Activated T-helper 9 cell treated with anti-CD3 and anti-CD28 coated beads, Interleukin-2, amount 50 U/mL, for 16 hours (primary cell): ENCODE measurements at places on chromosomes 12 and 14.

GRCh38 chr12:27388650-27389049 is 56.0 kb downstream of the BMAL2 start:
- no peak for DNase-seq

GRCh38 chr12:31715283-31715825 is 13.5 kb downstream of the AMN1 start:
- DNase-seq: no peak

DNA sequence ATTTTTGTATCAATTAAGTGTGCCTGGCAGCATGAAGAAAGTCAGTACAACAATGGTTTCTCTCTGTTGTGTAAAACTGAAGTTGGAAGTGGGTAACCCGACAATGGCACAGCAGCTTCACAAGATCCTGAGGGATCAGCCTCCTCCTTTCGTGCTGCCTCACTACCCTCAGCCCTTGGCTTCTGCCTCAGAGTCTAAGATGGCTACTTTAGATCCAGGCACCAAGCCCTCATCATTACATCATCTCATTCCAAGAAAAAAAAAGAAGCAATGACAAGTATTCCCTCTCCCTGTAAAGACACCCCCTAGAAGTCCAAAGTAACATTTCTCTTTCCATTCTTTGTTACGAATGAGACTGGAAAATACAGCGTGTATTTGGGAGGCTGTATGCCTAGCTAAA is 92.6 kb downstream of the DNAI7 start:
- no peak for DNase-seq

DNA sequence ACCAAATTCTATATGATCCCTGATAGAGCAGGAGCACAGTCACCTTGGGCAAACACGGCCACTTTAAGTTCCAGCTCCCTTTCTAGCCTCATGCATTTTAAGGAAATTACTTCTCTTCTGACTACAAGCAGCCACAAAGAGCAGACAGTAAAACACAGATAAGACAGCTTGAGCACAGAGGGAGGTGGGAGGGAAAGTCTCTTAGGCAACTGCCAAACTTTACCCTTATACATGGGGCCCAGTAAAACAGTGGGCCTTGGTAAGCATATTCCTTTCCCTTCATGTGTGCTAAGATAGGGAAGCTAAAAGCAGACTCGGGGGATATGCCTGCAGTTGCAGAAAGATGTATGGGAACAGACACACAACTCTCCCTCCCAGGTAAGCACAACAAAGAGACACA is 235.9 kb downstream of the CPNE8 start:
- no peak for DNase-seq

GRCh38 chr14:101025696-101026095 is 122.2 kb upstream of the RTL1 start:
- no peak for DNase-seq

- no peak for DNase-seq
Measured at GRCh38 chr14:102661614-102662013, 69.2 kb downstream of the RCOR1 start.

- DNase-seq: no peak
Measured at GRCh38 chr14:42370056-42370455, 763.4 kb downstream of the LRFN5 start.

DNA sequence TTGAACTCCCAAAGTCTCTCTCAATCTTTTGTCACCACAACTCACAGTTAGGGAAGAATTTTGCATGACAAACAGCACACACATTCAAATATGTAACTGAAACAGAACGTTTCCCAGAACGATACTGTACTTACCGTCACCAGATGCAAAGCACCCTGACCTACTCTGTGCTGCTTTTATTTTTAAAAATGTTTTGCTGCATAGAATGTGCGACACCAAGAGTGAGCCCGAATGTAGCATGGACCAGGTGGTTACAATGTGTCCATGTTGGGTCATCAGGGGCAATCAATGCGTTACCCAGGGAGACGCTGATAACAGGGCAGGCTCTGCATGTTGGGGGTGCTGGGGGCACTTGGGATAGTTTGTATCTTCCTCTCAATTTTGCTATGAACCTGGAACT is 14.6 kb upstream of the EIF5 start:
- DNase-seq: no peak

DNA sequence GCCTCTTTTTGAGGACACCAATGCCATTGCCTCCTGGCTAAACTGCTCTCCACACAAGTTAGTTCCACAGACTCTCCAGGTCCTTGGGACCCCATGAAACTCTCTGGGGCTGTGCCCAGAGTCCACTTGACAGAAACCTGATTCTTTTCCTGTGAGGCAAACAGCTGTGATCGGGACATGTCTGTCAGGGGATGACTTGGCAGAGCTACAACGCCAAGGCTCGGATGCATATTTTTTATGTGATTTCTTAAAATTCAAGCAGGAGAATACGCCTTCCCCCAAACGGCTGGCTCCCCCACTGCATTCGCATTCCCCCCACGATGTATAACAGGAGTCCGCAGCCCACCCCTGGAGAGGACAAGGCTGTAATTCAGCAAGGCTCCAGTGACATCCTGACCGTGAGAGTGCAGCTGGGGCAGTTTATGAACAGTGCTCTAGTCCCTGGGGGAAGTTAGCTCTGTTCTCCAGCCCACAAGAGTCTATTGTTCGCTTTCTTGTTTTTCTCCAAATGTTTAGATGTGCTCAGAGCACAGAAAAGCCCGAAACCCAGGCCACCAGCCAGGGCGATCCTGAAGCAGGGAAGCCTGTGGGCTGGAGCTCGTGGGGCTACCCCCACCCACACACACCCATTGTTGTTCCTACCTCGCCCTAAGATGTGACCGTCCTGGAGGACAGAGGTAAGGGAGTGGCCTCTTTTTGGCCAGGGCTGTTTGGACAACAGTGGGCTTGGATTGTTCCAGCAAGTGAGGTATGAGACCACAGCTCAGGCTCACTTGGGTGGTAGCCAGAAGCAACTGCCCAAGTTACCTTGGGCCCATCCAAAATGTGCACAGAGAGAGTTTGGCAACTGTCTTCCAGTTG is 159.5 kb downstream of the ZFP36L1 start:
- DNase-seq: no peak

GRCh38 chr12:75087654-75088053 is 122.0 kb downstream of the KCNC2 start:
- no peak for DNase-seq

DNA sequence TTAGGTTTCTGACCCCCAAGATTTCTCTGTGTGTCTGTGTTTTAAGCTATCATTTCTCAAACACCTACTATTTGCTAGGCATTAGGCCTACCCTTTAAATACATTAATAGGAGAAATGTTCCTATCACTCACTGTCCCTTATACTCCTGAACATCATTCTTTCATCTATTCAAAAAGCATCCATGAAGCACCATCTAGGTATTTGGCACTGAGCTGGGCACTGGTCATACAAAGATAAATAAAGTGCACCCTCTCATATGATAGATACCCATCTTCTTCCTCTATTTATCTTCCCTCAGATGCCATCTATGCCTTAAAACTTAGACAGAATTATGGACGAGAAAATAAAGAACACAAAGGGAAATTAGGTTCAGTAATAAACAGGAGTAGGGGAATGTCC is 20.4 kb downstream of the SIX1 start:
- DNase-seq: no peak

- no peak for DNase-seq
Measured at GRCh38 chr12:103640410-103640809, 53.3 kb downstream of the STAB2 start.

DNA sequence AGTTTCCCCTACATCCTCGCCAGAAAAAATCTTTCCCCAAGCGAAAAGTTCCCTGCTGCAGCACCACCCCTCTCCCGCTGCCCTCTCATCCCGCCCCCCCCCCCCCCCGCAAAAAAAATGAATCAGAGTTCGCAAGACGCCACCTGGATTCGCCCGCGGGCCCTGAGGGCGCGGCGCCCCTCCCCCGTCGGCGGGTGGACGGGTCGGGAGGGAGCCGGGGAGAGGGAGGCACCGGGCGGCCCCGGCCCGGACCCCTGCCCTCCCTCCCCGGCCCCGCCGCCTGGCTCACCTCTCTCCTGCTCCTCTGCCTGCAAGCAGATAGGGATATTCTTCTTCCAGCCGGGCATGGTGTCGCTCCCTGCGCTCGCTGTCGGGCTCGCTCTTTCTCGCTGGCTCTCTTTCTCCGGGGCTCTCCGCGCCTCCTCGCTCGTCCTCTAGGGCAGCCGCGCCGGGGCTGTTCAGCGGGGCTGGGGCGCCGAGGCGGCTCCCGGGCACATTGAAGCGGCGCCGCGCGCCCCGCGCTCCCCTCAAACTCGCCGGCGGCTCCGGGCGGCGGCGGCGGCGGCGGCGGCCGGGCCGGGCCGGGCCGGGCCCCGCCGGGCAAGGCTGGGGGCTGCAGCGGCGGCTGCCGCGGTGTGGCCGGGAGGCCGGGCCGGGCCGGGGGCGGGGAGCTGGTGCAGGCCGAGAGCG is 200.3 kb upstream of the CAND1 start:
- no peak for DNase-seq

- DNase-seq: no peak
Measured at GRCh38 chr14:54803396-54803795, 99.2 kb downstream of the GCH1 start.

DNA sequence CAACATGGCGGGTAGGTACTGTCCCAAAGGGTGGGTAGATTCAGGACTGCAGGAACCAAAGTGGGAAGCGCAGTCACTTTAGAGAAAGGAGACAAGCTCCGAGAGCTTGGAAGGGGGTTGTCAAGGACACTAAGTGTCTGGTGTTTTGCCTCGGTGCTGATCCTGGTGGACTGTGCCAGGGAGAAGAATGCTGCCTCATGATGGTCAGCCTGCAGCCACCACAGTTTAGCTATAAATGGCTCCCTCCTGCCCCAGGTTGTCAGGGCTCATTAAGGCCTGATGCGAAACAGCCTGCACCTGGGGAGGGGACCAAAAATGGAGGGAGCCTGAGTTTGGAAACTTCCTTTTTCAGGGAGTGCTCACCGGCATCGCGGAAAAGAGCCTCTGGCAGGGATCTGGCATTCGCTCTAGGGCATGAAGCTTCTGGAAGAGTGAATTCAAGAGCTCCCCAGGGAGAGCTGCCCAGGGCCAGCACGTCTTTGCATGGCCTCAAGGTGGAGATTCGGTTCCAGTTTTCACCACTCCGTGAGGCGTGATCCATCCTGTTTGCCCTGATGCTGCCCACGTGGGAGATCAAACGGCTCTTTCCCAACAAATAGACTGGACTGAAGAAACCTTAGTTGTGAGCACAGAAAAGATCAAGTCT is 164.0 kb downstream of the FOXN3 start:
- DNase-seq: no peak

DNA sequence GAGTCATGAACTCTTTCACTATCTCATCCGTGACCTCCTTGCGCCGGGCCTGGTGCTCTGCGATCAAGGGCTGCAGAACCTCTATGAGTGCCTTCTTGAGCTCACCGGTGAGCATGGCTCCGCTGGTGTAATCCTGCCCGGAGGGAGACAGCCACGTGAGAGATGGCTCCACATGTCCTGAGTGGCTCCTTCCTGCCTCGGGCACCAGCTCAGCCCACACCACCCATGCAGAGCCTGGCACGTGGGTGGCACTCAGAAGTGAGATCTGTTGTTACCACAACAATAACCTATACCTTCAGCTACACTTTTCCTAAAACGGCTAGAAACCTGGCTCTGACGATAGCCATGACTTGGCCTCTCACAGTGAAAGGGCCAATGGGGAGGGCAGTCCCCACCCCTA is 11.8 kb downstream of the SLC25A47 start:
- DNase-seq: no peak

DNA sequence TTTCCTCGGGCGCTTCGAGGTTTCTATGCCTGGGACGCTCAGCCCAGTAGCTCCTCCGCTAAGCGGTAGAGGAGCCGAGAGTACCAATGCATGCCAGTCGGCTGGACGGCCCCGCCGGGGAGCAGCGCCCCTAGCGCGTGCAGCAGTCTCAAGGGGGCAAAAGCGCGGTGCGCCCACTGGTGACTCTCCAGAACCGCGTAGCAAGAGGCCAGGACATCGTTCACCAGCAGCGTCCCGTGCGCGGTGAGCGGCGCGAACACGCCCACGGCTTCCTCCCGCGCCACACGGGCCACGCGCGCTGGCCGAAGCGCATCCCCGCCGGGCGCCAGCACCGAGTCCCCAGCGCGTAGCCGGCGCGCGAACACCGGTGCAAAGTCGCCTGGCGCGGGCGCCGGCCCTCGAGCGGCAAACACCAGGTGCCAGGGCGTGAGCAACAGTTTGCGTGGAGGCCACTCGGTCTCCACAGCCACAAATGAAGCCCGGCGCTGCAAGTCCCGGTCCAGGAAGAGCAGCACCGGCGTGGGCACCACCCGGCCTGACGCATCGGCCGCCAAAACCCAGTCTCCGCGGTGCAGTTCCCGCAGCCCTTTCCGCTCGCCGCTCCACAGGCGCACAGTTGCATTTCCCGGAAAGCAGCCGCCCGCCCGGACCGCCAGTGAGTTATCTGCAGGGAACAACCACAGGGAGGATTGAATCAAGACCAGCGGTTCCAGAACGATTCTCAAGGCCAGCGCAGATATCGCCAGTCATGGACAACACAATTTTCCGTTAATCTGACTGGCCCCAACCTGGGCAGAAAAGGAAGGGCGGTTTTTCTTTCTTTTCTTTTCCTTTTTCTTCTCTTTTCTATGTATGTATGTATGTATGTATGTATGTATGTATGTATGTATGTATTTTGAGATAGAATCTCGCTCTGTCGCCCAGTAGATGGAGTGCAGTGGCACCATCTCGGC is 4.5 kb downstream of the DHH start:
- no peak for DNase-seq

- no peak for DNase-seq
Measured at GRCh38 chr14:78403278-78403815, 233.2 kb downstream of the NRXN3 start.

- DNase-seq: peak; percentile 71
Measured at GRCh38 chr14:93977790-93978581, 1.6 kb upstream of the ASB2 start.

DNA sequence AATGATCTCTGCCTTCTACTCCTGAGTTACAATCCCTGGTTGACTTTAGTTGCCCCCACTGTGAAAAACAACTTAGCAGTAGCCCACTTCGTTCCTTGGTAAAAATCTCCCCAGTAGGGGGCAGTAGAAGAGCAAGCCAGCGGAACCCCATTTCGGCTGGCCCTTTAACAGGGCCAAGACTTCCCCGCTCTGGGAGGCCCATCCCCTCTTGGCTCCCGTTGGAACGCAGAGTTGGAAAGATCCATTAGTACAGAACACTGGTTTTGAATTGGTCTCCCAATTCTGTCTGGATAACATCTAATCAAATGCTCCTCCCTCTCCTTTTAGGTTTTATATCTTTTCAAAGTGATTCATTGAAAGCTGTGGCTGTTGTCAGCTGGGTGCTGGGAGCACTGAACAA is 1133.3 kb downstream of the BCL11B start:
- DNase-seq: peak; percentile 37

DNA sequence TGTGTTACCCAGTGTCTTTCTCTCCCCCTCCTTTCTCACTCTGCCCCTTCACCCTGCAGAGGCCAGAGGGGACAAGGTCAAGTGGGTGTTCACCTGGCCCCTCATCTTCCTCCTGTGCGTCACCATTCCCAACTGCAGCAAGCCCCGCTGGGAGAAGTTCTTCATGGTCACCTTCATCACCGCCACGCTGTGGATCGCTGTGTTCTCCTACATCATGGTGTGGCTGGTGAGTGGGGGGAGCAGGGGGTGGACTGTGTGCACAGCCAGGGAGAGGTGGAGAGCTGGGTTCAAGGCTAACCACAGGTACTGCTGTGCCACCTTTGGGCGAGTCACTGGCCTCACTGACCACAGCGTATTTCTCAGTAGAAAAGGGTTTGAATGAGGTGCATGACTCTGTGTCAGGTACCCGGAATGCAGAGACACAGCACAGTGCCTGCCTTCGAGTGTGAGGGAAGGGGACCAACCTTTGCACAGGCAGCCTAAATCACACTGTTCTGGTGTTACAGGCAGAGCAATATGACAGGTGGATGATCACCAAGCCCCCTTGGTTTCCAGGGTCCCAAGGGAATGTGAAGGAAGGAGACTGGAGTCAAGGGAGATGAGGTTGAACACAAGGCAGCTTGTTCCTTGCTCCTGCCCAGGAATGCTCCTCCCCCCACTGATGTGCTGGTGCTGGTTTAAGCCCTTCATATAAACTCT is 30.8 kb upstream of the RIN3 start:
- no peak for DNase-seq
